ENCODE measurements at places on chromosomes 5 and 9. TPM values are rescaled to one million over a fixed set of nuclear protein-coding genes. Genes with fewer than 3 reads are reported as not detected.

DNA sequence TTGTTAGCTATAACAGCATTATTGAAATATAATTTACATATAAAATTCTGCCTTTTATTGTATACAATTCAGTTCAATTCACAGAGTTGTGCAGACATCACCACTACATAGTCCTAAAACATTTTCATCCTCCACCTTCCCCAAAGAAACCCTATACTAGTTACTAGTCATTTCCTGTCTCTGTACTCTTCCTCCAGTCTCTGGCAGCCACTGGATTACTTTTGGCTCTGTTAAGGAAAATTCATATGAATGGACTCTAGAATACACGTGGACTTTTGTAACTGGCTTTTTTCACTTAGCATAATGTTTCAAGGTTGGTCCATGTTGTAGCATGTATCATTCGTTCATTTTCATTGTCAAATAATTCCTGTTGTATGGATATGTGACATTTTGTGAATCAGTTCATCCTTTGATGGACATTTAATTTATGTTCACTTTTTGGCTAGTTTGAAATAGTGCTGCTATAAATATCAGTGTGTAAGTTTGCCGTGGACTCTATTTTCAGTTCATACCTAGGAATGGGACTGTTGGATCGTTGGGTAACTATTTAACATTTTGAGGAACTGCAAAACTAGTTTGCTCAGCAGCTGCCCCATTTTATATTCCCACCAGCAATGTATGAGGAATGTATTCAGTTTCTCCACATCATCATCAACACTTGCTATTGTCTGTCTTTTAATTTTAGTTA, 9.7 kb downstream of the ICE1 start:
- no peak for DNase-seq

GRCh38 chr5:141636413-141637122, at the start of the genes HDAC3 and RELL2:
Gene HDAC3, minus strand, starts transcription at chr5:141636849. Its CDS starts 59 bp downstream, at chr5:141636790.
Gene RELL2, plus strand, starts transcription at chr5:141636997. Its CDS starts 1,229 bp downstream, at chr5:141638226.
- DNase-seq: peak; percentile 94

DNA sequence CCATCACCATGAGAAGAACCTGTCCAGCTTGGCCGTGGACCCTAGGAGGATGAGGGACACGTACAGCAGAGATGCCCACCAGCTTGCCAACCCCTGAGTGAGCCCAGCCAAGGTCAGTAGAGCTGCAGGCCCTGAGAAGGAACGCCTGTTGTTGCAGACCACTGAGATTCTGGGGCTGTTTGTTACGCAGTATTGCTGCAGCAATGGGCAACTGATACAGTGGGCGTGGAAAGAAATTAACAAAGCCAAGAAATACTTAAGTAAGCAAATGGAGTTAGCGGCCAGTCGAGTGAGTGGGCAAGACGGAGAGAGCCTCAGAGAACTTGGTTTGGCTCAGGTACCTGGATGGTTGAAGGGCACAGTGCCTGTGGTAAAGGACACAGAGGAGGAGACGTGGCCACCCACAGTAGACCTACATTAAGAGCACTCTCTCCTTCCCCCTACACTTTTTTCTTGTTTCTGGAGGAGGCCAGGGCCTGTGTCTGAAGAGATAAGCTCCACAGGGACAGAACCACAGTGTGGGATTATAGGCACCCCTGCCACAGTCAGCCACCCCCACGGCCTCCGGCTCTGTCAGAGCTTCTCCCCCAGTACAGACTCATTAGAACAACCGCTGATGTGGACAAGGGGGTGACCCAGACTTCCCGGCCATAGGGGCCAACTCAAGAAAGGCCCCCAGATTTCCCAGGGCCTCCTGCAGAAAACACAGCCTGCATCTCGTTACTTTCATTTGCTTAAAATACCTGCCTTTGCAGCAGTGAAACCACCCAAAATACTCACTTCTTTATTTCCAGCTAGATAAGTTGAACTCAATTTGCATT, 40.1 kb upstream of the GRHPR start:
- no peak for DNase-seq

DNA sequence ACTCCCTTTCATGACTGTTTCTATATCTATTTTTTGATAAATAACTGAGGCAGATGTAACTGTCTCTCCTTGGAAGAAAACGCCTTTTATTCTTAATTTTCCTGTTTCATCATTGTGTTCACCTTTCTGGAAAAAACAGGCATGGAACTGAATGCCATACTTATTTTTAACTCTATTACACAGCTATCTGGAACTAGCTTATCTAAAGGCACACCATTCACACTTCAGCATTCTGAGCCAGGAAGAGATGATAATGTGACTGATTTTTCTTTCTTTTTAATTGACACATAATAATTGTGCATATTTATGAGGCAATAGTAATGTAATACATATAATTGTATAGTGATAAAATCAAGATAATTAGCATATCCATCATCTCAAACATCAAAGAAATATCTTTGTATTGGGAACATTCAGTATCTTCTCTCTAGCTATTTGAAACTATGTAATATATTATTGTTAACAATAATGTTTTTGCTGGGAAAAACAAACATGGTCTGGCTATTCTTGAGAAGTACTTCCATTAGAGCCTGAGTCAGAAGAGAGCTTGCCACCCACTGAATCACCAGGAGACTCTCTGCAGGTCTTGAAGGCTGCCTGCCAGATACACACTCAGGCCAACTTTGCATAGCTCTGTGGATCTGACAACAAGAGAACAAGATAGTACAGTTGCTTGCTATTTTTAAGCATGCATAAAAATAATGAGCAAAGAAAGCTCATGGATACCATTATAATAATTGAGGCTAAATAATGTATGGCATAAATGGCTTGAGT, 501.0 kb upstream of the EDIL3 start:
- no peak for DNase-seq

GRCh38 chr9:38183994-38184568, 115.1 kb upstream of the SHB start:
- no peak for DNase-seq

GRCh38 chr5:62969409-62970120, 390.9 kb downstream of the LRRC70 start:
- no peak for DNase-seq

- DNase-seq: no peak
Measured at GRCh38 chr5:119537704-119538103, 85.4 kb downstream of the HSD17B4 start.

DNA sequence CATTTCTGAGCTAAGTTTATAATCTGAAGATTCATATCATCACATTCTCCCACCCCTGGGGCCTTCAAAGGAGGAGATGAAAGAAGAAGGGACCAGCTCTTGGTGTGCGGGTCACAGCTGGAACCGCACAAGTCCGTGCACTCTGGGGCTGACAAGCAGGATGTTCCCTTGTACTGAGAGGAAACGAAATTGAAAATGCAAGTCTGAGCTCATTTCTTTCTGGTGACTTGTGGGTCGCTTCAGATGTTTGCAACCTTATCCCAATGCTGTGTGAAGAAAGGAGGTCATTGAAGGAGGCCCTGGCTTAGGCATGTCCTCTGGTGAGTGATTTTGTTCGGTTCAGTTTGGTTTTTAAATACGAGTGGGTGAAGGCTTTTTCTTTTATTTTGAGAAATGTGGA, 59.6 kb downstream of the C9orf152 start:
- DNase-seq: peak; percentile 70

- DNase-seq: no peak
Measured at GRCh38 chr9:27126670-27127069, 17.6 kb downstream of the TEK start.

DNA sequence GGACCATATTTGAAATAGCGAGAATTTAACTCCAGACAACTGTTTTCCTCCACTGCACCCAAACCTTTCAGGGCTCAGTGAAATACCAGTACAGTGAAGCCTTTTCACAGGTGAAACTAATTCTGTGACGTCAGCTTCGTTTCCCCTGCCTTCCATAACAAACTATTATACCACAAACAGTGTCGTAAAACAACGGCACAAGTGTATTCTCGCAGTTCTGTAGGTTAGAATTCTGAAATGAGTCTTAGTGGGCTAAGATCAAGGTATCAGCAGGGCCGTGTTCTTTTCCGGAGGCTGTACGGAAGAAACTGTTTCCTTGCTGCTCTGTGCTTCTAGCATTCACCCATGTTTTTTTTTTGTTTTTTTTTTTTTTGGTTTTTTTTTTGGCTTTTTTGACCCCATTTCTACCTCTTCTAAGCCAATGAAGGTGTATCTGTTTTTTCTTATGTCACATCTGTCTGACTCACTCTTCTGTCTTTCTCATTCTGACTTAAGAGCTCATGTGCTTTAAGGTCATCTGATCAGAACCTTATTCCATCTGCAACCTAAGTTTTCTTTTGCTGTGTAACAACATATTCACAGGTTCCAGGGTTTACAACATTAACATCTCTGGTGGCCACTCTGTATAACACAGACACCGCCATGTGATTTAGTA, 20.1 kb downstream of the ISOC1 start:
- no peak for DNase-seq

GRCh38 chr9:110977259-110977709, 61.0 kb downstream of the LPAR1 start:
- DNase-seq: no peak

GRCh38 chr5:40474250-40474649, 205.5 kb upstream of the PTGER4 start:
- no peak for DNase-seq

DNA sequence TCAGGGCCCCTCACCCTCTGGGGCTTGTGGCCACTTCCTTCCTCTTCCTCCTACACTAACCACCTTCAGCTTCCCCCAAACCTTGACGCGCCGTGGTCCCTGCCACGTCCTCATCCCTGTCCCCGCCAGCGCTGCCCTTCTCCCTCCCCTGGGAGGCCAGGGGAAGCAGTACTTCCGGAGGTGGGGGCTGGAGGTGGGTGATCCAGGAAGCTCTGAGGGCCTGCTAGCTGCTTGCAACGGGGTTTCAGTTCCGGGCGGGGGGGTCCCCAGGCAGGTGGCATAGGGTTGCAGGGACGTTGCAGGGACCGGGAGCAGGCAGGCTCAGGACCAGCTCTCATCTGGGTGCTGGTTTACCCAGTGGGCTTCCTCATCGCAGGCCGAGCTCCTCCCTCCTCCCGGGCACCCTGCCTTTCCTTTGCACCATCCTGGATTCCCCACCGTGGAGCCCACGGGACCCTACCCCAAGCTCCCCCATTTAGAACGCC, 70.0 kb downstream of the RXRA start:
- peak; percentile 65 for DNase-seq

DNA sequence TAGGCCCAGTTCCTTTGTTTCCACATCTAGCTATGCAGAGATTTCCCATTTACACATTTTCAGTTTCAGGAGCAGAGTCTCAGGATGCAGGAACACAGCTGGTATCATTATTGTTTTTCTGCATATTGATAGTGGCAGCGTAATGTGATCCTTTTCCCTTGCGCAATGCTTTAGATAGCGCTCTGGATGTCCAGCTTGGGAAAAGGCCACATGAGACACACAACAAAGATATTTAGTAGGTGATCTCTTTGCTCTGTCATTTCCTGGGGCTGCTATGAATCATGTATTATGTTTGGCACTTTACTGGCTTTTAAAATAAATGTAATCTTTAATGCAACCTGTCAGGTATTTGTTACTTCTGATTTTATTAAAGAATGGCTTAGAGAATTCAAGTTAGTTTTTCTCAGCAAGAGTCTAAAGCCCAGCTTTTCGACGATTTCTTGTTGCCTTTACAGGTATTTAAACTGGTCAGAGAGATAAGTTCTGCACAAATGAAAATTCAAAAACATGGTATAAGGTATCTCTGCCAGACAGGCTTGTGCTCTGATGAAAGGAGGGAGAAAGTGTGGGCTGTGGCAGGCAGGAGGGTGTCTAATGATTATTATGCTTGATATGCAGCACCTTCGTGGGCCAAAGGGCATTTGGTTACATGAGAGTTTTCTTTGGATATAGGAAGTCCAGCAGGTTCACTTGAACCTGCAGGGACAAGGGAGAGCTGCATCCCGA, 42.2 kb downstream of the PTTG1 start:
- DNase-seq: no peak

DNA sequence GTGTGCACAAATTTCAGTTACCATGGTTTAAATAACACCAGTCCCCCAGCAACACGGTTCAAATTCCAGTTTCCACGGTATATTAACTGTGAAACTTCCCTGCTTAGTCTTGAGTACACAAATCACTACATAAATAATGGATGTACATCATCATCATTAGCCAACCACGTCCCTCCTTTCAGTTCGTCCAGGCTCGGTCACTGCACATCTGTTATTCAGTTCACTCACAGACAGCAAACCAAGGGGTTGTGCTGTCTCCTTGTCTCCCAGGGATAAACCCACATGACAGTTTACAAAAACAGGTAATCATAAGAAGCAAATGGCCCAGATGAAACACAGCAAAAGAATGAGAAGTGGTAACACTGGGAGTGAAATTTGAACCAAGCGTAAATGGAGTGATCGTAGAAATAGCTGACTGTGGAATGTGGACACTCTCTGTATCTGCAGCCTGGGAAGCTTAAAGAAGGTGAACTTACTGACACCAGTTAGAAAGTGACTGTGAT, 61.0 kb upstream of the RAD23B start:
- no peak for DNase-seq

- DNase-seq: no peak
Measured at GRCh38 chr5:140342896-140343295, 3.5 kb downstream of the HBEGF start.

DNA sequence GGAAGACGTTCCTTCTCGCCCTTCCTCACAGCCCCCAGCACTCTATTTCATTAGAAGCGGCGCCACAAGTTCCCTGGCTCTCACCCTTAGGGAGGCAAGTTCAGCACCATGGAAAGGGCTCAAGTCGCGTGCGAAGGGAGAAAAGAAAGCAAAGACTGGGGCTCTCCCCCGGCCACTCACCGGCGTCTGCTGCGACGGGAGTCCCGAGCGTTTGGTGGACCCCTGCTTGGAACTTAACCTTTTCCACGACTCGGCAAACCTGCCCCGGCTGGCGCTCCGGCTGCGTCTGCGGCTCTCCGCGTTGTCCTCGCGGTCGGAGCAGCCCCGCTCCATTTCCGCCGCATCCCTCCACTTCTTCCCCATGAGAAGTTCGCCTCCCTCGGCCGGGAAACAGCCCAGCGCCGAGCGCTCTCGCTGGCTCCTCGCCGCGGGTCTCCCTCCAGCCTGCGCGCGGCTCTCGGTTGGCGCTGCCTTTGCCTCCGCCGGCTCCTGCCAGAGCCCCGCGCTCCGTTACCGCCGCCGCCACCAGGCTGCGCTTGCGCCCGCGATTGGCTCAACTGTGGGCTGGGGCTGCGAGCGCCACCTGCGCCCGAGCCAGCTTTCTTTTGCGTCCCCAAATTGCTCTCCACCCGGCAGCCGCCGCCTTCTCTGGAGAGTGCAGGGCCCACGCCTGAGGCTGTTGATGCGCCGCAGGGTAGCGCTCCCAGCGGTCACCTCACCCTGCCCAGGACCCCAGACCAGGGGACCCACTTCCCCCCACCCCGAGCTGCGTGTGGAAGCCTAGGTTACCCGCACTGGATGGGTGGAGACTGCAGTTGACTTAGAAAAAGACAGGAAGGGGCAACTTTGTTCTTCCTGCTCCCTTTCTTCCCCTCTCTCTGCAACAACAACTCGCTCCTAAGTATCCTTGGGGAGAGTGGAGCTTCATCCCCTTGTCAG, 321.6 kb downstream of the CEMIP2 start:
- no peak for DNase-seq

GRCh38 chr5:91478096-91478495, 95.0 kb upstream of the ARRDC3 start:
- DNase-seq: no peak

Gene SLC4A9
- 0.25 TPM for total RNA-seq

Gene WNK2
- total RNA-seq: 2.6 TPM

Gene MAMDC2
- total RNA-seq: not detected

Gene OR1J2
- not detected for total RNA-seq

Gene ITK
- total RNA-seq: 203 TPM

Gene PCDHGB3
- 0.14 TPM for total RNA-seq

Gene AGXT2
- total RNA-seq: not detected

Gene RANBP3L
- total RNA-seq: not detected

Gene SH3TC2
- not detected for total RNA-seq

Gene PCDHGA9
- total RNA-seq: 0.23 TPM

Gene NUTM2G
- total RNA-seq: not detected

Gene CDH10
- total RNA-seq: not detected

Gene ABO
- not detected for total RNA-seq

Gene PLPPR1
- not detected for total RNA-seq

All from activated naive CD4-positive, alpha-beta T cell treated with anti-CD3 and anti-CD28 coated beads, Interleukin-2, amount 50 U/mL, for 72 hours (primary cell).